ENCODE measurements at places on chromosomes 2 and 18.

- no peak for DNase-seq
Measured at GRCh38 chr2:170163411-170164065, 14.4 kb upstream of the MYO3B start.

- DNase-seq, result no peak
Measured at GRCh38 chr2:23530909-23531276, 145.9 kb downstream of the KLHL29 start.

GRCh38 chr2:102072741-102073140 is 69.8 kb upstream of the IL1R1 start:
- DNase-seq, result no peak

DNA sequence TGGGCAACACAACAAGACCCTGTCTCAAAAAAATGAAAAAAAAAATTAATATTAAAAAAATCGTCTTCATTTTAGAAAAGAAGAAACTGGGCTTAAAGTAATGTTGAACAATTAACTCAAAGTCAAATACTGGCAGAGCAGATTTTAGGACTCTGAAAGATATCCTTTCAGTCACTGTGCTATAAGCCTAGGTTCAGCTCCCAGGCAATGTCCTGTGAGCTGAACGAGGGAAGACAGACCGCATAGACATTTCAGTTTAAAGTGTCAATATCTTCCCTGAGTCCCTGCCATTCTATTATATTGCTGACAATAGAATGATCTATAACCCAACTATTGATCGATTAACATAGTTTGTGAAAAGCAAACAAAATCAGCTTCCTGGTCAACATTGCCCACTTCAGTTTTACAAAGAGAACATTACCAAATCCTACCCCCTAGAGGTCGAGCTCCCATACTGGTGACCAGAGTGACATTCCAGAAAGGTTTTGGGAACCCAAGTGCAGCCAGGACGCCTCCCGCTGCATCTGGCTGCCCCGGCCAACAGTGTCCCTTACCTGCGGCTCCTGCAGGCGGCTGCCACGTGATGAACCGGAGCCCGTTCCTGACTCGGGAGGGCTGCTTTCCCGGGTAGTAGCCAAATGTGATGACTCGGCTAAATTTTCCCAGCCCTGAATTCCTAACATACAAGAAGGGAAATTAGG is 639 bp downstream of the MRO start:
- DNase-seq, result no peak

DNA sequence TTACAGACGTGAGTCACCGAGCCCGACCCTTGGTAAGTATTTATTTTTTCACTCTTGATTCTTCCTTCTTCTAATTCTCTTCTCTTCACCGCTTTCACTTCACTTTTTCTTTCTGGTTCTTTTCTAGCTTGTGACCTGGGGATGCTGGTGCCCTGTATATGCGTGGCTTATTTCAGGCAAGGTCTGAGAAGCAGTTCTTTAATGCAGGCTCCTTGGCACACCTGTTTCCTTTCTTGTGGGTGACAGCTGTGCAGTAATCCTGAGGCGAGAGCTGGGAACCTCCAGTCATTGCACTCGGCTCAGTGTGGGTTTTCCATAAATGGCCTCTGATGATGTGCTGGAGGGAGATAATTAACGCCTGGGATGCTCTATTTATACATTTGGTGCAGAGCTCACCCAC is 193.8 kb downstream of the TSN start:
- DNase-seq, result no peak

- peak; percentile 10 for DNase-seq
Measured at GRCh38 chr2:160324161-160324800, 124.2 kb upstream of the ITGB6 start.

DNA sequence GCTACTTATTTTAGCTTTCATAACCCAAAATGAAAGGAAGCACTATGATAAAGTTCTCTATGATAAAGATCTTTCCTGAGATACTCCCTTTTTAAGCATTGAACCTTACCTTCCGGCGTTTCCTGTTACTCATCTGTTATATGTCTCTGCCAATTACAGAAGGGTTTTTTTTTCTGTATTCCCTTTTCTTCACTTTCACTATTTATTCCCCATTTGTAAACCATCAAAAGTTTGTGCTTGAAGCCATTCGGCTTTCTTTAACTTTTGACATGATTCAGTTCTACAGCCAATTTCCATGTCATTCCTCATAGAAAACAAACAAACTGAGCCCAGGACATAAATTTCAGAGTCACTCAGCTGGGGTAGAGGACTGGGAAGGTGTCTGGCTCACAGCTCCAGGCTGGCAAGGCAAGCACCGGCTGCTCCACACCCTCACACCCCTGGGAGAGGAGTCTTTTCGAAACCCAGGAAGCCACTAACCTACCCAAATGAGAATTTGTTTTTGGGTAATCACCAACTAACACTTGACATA is 429.4 kb upstream of the TRIB2 start:
- DNase-seq, result no peak

GRCh38 chr2:152063325-152063924 is 35.4 kb downstream of the CACNB4 start:
- DNase-seq, result no peak

GRCh38 chr18:369224-370015 is 101.6 kb upstream of the THOC1 start:
- no peak for DNase-seq

- no peak for DNase-seq
Measured at GRCh38 chr2:30106543-30106942, 40.3 kb upstream of the YPEL5 start.

DNA sequence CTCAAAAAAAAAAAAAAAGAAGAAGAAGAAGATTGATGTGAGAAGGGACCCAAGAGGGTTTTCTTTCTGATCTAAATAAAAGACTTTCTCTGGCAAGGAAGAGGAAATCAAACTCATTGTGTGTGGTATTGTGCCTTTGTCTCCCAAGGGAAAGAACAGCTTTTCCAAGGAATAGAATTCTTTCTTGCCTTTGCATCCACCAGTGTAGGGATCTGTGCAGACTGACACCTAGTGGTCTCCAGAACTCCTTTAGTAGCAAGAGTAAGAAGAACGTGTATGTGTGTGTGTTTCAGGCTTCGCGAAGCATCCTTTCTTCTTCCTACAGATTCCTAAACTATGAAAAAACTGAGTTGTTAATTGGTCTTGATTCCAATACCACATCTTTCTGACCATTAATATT is 33.5 kb upstream of the CRIM1 start:
- no peak for DNase-seq

GRCh38 chr2:10124538-10125045 is 2.1 kb downstream of the RRM2 start:
- DNase-seq, result no peak

DNA sequence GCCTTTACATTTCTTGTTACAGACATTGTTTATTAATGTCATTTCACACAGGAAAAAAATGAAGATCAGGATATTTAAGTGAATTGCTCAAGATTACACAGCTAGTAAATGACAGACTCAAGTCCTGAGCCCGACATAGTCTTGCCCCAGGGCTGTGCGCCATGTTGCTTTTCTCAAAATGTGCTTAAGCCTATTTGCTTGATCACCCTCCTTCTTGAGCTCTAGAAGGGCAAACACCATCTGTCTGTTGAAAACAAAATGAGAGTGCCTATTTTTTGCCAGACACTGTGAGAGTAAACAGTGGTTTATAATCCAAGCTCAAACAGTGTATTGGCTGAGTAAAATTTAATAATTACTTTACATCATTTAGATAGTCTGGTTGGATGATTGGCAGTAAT is 34.8 kb upstream of the HNMT start:
- no peak for DNase-seq

DNA sequence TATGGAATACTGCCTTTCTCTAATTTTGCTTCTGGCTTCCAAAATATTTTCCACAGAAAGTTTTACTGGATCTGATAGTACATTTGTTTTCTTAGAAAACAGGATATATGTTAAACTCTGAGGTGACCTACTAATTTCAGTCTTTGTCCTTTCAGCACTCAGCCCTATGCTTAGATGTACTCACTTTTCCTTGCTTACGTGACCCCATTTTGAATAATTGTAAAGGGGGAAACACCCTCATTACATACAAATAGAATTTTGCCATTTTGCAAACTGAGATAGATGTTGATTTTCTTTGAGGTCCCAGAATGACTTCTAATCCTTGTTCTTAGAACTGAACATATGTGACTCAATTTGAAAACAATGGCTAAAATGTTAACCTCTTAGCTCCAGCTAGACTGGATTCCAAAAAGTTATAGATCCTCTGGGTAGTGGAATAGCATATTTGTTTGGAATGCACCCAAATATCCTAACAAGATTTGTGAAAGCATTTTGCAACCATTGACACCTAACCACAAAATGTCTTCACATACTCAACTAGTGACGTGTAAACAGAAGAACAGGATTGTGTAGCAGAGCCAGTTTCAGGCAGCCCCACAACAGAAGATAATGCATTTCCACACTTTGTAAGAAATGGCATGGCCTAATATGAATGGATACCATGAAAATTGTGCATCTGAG is 44.8 kb upstream of the EHBP1 start:
- DNase-seq, result no peak

- DNase-seq, result no peak
Measured at GRCh38 chr2:102061962-102062795, 70.4 kb downstream of the IL1R2 start.

GRCh38 chr2:80378-80777 is 34.1 kb upstream of the FAM110C start:
- no peak for DNase-seq

- DNase-seq, result no peak
Measured at GRCh38 chr2:151299920-151300539, 10.6 kb upstream of the NMI start.

GRCh38 chr2:68278169-68278568 is 25.8 kb upstream of the PPP3R1 start:
- DNase-seq, result no peak

DNA sequence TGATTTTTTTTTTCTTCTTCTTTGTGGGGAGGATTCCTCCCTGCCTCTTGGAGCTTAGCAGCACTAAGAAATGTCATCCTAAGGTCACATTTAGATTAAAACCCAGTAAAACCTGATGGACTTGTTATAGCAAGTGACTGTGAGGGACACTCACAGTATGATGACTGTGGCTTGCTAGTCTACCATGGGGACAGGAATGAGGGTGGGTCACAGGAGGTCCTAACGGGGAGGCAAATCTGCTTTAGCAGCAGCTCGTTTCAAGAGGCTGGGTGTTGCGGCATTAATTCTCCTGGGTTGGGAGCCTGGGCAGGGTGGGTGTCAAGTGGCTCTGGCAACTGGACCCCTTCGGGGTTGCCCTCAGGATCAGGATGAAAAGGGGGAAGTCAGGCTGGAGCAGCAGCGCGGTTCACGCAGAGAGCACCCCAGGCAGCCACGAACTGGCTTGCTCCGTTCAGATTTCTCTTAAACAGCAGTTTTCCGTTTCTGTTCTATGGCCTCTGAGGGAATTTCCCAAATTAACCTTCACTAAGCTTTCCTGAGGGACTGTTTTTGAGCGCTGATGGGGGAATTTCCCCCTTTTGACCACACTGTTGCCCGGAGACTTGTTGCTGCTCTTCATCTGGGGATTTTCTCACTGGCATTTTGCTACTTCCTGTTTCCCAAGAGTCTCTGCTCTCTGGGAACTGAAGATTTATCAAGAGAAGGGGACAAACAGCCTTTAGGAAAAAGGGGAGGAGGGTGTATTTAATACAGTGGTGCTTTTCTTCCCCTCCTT is 59.8 kb upstream of the PELI1 start:
- peak; percentile 4 for DNase-seq

DNA sequence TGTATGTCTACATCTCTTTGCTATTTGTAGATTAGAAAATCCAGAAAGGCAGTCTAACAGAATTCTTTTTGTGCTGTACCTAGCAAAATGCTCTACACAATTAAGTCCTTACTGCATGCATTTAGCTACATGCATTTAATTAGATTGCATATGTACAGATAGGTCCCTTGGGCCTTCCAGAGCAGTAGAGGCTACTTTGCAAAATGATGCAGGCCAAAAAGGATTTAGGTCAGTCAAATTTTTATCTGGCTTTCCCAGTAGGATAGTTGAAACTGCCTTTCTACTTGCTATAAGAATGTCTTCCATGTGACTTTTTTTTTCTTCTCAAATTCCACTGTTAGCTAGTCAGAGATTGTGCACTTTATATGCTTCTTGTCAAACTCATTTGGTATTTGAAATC is 19.3 kb downstream of the GALNT13 start:
- DNase-seq, result no peak

DNA sequence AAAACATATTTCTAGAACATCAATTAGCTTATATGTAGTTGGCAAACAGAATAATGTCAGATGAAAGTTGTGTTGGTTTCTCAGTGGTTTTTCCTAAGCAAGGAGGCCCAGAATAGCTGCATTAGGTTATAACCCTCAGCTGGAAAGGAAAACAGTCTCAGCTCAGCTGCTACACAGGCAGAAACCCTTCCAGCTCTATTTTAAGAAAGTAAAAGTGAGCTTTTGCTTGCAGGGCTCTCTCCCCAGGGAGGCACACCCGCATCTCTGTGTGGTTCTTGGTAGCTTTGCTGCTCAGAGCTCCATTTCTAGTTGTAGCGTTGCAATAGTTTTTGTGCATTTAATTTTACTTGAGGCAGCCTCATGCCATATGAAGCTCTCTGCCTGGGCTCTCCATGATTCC is 54.6 kb downstream of the PIKFYVE start:
- DNase-seq, result no peak

- no peak for DNase-seq
Measured at GRCh38 chr2:159044804-159045286, 76.4 kb downstream of the TANC1 start.

DNA sequence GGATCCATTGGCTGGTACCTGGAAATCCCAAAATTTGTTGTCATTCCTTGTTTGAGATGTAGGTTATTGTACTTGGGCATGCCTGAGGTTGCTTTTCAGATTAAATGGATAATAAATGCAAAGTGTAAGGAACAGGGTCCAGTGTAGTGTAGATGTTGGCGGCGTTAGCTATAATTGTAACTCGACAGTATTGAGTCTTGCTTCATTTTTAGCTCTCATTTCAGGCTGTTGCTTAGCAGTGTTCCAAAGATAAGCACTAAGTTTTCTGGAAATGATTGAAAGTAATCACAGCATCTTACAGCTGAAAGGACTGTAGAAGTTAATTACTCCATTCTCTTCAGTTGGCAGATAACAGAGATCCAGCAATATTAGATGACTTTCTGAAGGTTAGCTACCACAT is 47.8 kb upstream of the SPTBN1 start:
- no peak for DNase-seq

- DNase-seq, result no peak
Measured at GRCh38 chr2:128876986-128877983, 558.6 kb upstream of the HS6ST1 start.

DNA sequence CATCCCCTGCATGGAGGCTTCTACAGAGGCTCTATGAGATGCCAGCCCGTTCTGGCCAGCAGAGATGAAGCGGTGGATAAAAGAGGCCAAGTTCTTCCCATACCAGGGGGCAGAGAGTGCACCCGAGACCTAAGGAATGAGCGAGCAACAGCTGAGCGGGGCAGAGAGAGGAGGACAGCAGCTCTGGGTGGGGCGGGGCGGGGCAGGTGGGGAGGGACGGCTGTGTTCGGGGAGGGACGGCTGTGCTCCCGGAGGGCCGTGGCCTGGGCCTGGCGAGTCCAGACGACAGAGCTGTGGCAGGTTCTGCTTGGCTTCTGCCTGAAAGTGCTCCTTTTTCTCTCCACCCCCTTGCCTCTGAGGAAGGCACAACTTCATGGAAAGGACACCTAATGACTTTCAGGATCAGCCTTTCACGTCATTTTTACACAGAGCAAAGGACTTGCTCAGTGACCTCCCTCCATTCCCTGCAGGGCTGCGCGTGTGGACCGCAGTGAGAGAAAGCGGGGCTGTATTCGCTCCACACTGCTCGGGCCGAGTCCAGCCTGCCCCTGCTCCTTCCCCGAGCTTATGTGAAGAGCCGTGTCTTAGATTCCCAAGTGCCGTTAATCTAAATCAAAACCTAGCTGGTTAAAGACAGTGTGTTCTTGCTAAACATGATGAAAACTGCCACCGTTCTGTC is 232.9 kb downstream of the HDAC4 start:
- no peak for DNase-seq

- DNase-seq, result no peak
Measured at GRCh38 chr18:811182-811891, 705 bp downstream of the YES1 start.

All from activated naive CD4-positive, alpha-beta T cell (primary cell).